ENCODE measurements at places on chromosomes 11 and 22.

DNA sequence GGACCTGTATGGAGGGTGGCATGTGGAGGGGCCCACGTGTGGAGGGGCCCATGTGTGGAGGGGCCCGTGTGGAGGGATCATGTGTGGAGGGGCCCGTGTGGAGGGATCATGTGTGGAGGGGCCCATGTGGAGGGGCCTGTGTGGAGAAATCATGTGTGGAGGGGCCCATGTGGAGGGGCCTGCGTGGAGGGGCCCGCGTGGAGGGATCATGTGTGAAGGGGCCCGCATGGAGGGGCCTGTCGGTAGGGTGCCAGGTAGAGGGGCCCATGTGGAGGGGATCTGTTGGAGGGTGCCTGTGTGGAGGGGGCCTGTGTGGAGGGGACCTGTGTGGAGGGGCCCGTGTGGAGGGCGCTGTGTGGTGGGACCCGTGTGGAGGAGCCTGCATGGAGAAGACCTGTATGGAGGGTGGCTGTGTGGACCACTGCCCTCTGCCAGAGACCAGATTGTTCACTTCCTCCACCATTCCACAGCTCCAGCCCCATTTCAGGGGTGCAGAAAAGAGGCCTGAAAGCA lies 47.0 kb downstream of the IGLL5 start:
- no peak for DNase-seq

DNA sequence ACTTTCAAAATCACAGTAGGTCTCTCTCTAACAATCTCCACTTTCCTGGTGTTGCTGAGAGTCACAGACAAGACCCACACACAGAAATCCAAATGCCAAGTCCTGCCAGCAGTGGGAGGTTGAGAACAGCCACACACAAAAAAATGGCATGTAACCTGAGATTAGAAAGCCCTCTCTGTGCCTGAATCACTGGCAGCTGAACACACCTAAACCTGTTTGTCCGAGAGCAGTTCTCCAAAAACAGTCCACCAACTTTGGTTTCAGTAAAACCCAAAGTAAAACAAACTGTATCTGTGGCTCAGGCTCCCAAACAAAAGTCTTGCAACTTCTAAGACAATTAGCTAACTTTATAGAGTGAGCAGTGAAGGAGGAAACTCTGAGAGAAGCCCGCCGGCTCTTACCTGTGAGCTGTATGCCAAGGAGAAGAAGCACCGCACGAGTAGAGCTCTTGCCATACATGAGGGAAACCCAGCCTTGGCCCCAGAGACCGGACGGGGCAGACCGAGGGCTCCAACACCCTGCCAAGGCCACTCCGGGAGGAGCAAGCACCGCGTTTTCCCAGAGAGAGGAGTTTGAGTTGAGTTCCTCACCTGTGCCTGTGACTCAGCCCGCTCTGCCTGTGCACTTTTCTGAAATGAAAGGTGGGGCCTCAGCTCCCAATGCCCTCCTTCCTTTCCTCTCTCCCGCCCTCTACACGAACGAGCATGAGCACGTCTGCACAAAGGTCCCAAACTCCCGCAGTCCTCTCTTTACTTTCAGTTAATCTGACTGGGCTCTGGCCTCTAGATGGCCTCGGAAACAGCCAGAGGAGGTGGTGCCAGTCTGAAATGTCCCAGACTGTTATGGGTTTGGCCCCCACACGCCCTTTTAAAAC lies at the start of gene MPZL2:
Gene MPZL2, minus strand, starts transcription at position 603 of the 874 bp plus-strand sequence. Its CDS starts 144 bp downstream, at position 459.
- DNase-seq: no peak

DNA sequence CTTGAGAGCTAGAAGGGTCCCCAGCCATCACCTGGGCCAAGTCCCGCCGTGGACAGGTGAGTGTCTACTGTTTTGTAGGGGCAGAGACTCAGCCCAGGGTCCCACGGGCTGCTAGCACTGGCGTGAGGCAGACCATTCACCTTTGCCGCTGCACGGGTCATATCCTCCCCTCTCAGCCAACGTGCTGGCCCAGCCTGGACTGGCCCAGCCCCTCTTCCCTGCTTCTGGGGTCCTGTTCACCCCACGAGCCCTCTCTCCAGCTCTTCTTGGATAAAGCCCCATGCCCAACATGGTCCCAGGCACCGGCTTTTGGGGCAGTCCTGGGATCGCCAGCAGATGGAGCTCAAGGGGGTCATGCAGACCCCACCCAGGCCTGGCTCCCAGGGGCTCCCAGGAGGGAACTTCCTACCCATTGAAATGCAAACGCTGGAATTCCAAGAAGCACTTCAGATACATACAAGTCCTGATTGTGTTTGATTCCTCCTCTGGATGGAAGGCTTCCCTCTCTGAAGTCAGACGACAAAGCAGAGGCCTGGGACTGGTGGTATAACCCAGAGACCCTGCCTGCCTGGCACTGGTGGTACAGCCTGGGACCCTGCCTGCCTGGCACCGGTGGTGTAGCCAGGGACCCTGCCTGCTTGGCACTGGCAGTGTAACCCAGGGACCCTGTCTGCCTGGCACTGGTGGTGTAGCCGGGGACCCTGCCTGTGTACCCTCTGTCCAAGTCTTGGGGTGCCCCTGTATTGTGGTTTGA lies 8.9 kb upstream of the SEPTIN5 start:
- DNase-seq: no peak

- no peak for DNase-seq
Observed at GRCh38 chr11:44580701-44581100, 15.2 kb downstream of the CD82 start.

GRCh38 chr11:73388265-73389133 lies 12.3 kb downstream of the RELT start:
- DNase-seq: no peak
